ENCODE measurements at places on chromosomes 5 and 9.

GRCh38 chr9:70020217-70020616 lies 23.4 kb upstream of the MAMDC2 start:
- no peak for DNase-seq

- no peak for DNase-seq
Observed at GRCh38 chr9:98332405-98332831, 77.0 kb upstream of the TBC1D2 start.

DNA sequence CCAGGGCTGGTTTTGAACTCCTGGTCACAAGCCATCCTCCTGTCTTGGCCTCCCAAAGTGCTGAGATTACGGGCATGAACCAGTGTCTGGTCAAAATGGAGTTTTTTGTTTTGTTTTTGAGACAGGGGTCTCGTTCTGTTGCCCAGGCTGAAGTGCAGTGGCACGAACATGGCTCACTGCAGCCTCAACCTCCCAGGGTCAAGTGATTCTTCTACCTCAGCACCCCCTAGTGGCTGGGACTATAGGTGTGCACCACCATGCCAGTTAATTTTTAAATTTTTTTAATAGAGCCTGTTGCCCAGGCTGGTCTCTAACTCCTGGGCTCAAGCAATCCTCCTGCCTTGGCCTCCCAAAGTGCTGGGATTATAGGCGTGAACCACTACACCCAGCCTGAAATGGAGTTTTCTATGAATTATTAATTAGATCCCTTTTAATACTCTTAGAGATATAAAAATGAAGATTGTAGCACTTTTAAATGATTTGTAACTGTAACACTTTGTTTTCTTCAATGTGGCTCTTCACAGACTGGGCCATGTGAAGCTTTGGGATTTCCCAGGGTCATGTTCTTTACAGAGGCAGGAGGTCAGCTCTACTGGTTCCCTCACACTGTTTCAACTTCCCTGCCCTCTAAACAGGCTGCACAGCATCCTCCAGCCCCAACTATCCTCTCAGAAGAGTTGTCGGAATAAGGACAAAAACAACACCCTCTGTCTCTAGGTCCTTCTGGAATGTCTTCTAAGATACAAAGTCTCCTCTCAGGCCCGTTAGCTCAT lies 32.7 kb upstream of the SPARC start:
- DNase-seq: no peak

GRCh38 chr9:121399126-121399882 lies 29.3 kb upstream of the STOM start:
- DNase-seq: no peak

DNA sequence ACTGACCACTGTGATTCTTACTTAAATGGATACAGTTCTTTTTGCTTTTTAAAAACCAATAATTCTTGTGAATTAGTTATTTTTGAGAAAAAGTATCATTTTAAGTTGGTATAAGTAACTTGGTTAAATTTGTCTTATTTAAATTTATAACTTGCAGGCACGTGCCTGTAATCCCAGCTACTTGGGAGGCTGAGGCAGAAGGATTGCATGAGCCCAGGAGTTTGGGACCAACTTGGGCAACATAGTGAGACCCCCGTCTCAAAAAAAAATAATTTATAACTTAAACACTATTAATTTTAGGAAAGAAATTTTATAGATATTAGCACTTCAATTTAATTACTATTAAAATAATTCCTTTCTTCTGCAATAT lies 5.0 kb downstream of the CPEB4 start:
- DNase-seq: no peak

DNA sequence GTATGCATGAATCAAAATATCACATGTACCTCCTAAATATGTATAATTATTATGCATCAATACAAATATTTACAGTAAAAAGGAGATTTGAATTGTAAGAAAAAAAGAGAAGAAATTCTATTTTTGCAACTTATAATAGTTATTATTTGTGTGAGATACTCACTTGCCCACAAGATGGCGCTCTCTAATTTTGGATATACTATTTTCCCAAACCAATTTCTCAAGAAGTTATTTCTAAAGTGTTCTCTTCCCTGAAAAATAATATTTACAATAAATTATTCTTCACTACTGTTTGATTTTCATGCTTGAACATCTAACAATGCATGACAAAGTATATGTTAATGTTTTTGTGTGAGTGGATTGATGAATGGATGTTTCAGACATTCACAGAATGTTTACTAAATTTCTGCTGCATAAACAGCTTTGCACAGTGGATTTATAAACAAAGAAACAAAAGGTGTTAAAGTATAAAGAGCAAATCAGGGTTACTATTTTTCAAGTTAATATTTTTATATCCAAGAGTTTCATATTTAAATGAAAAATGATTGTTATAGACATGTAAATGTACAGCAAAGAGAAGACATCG lies 503.4 kb downstream of the PDE4D start:
- no peak for DNase-seq

- DNase-seq: no peak
Observed at GRCh38 chr5:30620481-30621085, 572.9 kb upstream of the CDH6 start.

- DNase-seq: no peak
Observed at GRCh38 chr5:57684299-57684702, 201.7 kb upstream of the ACTBL2 start.

- no peak for DNase-seq
Observed at GRCh38 chr9:14062586-14063221, 251.2 kb downstream of the NFIB start.

All from stimulated activated CD8-positive, alpha-beta memory T cell treated with anti-CD3 and anti-CD28 coated beads, Interleukin-7, amount 100 ng/mL, for 4 hours (primary cell).